Stimulated activated CD8-positive, alpha-beta memory T cell treated with anti-CD3 and anti-CD28 coated beads, Interleukin-7, amount 100 ng/mL, for 1 hour (primary cell): ENCODE measurements at places on chromosomes 5 and 9.
A peak's percentile ranks its signal among the peaks of the same experiment; 100 is the strongest.

- DNase-seq, result no peak
These were observed 12.2 kb downstream of the EFNA5 start for GRCh38 chr5:107658528-107658927.

GRCh38 chr5:74017786-74018211 is 391.8 kb downstream of the ARHGEF28 start:
- DNase-seq, result no peak

- DNase-seq, result no peak
These were observed 165.2 kb upstream of the KLF9 start for GRCh38 chr9:70579686-70580085.

DNA sequence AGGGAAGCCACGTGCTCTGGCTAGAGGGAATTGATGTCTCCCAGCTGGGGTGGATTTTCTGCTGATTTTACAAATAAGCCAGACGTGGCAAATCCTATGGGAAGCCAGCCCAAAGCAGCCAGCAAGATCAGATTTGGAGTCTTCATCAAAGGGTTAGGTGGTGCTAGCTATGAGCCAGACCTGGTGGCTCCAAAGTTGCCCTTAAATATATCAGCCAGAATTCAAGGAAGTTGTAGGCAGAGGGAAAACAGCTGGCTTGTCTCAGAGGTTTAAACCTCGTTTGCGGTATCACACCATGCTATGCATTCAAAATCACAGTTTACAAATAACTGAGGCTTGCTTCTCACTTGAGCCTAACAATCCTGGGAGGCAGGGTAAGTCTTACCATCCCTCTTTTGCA is 313.2 kb downstream of the MLLT3 start:
- no peak for DNase-seq

- DNase-seq, result no peak
These were observed 49.6 kb upstream of the CCL21 start for GRCh38 chr9:34759432-34760134.

DNA sequence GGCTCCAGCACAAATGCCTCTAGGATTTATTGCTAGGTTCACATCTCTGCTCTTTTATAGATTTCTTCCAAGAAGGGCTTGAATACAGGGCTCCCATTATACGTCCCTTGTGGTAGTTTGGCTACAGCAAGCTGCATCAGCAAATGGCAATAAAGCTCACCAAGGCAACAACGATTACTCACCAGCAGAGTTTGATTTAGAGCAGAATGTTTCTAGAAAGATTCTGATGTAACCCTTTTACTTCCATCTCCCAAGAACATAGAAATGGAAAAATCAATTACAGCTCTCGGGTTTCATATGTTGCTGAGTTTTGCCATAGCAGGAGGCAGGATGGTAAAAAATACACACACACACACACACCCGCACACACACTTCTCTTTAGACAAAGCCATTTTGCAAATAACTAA is 124.2 kb upstream of the TNPO1 start:
- no peak for DNase-seq

DNA sequence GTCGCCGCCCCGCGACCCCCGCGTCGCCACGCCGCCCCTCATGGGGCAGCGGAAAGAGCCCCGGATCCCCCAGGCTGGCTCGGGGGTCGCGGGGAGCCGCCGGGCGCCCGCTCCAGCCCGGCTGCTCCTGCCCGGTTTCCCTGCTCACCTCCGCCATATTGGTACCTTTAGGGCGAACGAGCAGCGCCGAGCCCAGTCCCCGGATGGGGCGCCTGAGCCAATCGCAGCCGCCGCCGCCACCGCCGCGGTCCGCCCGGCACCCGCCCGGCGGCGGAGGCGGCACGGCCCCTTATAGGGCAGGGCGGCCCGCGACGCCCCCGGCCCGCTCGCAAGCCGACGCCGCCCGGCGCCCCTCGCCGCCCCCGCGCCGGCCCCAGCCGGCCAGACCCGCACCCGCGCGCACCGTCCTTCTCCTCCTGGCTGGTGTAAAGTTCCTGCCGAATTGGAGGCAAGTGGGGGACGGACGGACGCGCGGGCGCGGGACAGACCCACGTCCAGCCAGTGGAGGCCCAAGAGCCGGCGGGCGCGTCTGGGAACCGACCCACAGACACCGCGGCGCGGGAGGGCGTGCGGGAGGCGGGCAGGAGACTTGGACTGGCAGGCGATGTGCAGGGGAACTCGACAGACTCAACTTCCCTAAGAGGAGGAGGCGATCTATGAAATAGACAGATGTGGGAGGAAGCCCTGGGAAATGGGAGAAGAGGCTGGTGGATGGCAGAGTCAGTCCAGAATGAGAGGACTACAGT is at the start of gene MIER3:
Gene MIER3 (minus strand): TSS at position 178 of the 746 bp plus-strand sequence. CDS start 21 bp downstream, at position 157.
- peak; percentile 60 for DNase-seq

DNA sequence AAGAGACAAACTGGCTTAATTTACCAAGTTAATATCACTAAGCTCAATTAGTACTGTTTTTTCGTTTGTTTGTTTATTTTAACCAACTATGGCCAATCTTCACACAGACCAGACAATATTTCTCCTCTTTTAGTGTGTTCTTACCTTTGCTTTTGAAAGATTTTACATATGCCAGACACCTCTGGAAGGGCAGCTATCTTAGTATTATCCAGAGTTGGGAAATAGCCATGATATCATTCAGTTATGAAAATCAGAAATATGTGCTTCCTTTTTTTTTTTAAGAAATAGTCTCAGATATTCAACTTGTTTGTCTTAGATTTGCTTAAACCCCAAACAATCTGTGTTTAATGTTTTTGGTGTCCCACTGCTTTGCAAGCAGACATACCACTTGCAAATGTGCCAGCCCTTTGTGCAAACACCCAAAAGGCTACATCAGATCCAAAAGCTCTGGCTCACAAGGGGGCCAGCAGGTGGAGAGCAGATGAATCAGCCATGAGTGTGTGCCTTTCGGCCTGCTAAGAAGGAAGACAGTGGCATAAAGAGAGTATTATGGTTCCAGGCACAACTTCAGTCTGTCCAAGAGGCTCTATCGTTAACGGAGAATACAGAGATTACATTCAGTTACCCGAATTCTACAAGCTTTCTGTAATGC is 147.6 kb downstream of the EFNA5 start:
- no peak for DNase-seq

GRCh38 chr5:170715141-170715540 is 68.4 kb upstream of the GABRP start:
- no peak for DNase-seq

GRCh38 chr5:151480384-151481293 is 33.2 kb downstream of the SLC36A1 start:
- DNase-seq, result no peak

DNA sequence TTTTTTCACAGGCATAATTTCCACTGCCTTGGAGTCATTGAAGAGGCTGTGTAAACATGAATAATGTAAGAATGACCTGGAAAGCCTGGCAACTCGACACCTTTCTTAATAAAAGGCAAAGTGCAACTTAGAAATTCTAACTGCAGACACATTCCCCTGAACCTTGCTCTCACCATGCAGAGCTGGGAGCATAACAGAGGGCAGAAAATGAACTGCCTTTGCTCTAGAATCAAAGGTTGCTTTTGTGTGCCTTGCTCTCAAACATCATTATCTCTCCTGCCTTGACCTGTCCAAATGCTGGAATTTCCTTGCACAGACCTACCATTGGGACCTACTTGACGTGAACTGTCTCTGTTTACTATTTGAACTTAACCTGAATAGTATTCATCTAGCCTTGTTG is 462.0 kb upstream of the ZNF462 start:
- no peak for DNase-seq

DNA sequence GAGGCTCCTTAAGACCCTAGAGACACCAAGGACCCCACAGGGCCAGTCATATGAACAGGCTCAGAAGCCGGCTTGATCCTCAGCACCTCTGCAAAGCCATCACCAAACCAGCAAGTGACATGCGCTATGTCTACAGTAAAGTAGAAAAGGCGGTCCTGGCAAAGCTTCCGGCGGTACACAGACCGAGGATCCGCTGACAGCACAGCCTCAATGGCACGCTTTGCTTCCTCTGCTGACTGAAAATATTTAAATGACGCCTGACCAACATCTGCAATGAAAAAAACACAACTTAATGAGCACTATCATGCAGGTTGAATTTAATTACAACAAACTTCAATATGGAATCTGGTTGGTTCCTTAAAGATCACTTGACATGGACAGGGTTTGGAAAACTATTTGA is 17.6 kb downstream of the TRMO start:
- no peak for DNase-seq

DNA sequence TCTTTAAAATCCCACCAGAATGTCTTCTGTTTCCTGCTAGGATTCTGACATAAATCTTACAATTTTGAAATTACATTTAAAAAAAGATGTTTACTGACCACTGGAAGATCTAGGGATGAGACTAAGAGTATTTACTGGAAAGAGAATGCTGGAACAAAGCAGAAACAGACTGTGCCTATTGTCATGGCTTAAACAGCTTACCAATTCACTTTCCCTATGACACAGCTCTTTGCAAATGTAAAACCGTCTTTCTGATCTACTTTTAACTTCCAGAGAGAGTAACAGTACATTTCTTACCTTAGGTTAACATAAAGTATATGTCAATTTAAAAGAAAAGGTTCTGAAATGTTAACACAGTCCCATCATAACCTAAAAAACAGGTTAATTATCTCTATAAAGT is 10.7 kb downstream of the GIN1 start:
- no peak for DNase-seq

DNA sequence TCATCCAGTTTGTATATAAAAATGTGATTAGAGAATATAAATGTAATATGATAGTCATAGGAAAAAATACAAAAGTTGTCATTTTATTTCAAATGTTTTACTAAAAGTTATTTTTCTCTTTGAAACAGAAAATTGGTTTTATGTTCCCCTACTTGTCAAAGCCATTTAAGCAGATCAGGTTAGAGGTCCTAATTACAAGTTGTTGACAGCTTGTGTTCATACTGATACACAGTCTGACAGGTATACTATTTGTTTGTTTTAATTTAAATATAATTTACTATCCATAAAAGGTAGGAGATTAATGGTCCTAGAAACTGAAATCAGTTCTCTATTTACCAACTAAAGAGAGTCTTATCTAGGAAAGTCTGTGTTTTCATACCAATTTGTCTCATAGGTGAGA is 250.4 kb upstream of the TMEM161B start:
- DNase-seq, result no peak

- no peak for DNase-seq
These were observed 112.9 kb downstream of the CAMK4 start for GRCh38 chr5:111337133-111337532.

DNA sequence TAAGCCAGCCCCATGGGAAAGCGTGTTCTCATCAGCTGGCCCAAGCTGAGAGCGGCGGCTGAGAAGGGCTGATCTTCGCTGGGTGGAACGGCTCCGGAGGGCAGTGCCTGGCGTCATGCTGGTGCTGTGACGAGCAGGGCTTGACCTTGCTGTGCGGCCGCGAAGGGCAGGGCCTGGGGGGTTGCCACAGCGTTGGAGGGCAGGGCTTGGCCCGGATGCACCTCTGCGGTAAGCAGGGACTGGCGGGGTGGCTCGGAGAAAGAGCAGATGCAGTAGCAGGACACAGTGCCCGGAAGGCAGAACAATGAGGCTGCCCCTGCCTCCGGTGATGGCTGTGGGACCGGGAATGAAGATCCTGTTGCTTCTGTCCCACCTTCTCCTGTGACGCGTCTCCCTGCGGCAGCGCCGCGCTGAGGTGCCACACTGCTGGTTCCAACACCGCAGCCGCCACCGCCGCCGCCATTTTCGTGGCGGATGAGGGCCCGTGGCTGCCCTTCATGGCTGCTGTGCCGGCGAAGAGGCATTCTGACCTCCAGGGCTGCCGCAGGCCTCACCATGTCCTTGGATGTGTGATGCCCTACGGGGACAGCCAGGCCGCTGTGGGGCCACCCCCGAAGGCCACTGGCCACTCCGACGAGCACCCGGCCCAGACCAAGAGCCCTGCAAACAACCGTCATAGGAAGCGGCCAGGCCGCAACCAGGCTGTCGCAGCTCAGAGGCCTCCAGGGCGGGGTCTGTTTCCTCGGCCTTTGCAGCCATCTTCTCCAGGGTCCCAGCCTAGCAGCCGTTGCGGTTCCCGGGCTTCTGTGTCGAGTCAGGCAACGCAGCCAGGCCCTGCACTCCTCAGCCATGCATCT is 890.5 kb upstream of the CTNND2 start:
- no peak for DNase-seq

- DNase-seq, result no peak
These were observed 244.5 kb upstream of the C9orf72 start for GRCh38 chr9:27817747-27818146.

DNA sequence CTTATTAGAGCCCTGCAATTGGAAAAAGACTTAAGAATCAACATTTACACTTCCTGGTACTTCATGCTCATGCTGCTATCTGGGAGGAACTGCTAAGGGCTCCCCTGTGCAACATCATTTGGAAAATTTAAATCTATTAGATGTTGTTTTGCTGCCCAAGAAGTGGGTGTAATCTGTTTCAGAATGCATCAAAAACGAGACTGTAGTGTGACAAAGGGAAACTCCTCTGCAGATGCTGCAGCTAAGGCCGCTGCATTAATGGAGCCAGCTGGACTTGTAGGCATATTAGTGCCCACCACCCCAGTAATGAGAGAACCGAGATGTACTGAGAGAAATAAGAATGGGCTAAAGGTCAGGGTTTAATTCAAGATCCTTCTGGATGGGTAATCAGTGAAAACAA is 11.1 kb upstream of the PAIP1 start:
- no peak for DNase-seq
